ENCODE measurements at places on chromosomes 12 and 14.

- no peak for DNase-seq
Measured at GRCh38 chr12:58988643-58989344, 68.5 kb upstream of the LRIG3 start.

GRCh38 chr12:49092086-49092815 is 2.4 kb downstream of the DHH start:
- no peak for DNase-seq

DNA sequence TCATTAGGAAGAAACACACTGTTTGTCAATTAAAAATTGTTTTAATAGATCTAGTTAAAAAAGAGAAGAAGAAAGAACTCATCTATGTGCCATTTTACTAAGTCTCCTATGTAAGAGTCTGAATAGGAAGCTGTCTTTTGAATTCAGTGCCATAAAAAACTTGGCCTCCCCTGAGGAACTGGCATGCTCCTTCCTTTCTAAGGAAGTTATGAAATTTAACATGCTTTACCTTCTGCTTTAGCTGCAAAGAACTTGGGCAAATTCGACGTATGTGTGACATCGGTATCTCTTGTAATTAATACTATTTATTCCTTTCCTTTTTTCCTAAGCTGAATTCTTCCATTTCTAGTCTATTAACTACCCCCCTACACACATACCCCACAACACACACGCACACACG is 12.5 kb downstream of the TM7SF3 start:
- DNase-seq, result no peak

DNA sequence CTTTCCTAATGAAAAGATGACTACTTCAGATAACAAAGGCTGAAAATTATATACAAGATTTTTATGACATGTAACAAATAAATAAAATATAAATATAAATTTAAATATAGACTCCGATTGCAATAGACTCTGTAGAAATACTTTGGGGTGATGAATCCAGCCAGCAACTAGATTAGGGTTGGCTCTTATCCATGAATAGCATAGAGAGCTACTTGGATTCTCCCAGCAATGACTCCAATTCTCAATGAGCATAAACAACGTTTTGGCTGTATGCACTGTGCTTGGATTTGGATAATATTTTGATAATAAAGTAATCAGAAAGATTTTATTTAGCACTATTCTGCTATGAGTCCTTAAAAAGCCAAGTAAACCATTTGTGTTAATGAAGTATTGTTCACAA is 58.0 kb upstream of the LRFN5 start:
- peak; percentile 7 for DNase-seq

GRCh38 chr12:106118-106591 is 39.6 kb downstream of the IQSEC3 start:
- no peak for DNase-seq

GRCh38 chr14:92248696-92249095 is 74.3 kb upstream of the SLC24A4 start:
- no peak for DNase-seq

DNA sequence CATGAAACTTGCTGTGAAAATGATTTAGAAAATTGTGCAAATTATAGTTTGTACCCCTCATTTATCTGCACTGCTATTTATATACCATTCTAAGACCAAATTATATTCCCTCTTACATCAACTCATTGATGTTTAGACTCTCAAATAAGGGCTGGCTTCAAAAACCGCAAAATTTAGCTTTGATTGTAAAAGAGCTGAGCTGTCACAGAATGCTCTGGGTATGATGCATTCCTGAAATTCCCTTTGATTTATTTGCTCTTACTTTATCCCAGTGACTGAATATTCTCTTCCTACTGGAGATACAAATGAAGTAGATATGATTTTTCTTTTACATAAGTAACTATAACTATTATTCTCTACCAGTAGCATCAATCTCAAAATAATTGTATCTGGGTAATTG is 78.0 kb upstream of the TMTC2 start:
- peak; percentile 87 for DNase-seq

DNA sequence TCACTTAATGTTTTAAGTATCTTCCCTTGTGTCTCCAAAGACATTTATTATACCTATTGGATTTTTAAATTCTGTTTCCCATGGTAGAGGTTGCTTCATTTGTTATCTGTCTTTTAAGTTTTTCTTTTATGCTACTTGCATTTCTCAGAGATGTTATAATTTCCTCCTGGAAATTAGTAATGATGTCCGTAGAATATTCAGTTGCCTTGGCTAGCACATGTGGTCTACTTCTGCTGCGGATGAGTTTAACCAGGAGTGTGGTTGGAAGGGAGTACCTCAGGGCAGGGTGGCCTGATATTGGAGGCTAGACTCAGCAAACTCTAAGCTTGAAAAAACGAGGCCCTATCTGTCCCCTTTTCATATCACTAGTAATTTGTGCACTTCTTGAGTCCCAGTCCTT is 8.8 kb upstream of the EVL start:
- DNase-seq, result no peak
